ENCODE measurements at places on chromosomes 13 and 19.

DNA sequence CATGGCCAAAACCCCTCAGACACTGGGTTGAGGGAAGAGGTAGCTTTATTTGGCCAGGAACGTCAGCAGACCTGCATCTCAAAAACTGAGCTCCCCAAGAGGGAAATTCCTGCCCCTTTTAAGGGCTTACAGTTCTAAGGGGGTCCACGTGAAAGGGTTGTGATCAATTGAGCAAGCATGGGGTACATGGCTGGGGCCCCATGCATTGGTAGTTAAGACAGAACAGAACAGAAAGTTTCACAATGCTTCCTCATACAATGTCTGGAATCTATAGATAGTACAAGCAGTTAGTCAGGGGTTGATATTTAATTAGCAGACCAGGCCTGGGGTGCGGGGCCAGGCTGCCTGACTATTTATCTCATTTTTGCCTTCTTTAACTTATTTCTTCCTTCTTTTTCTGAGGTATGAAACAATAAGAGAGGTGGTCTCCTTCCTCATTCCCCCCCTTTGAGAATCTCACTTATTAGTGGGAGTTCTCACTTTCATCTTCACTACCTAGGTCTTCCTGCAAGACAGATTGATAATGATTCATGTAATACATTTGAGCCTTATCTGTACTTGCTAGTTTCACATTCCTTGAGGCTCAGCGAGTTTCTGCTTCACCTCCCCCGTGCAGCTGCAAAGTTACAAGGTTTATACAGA lies 84.8 kb downstream of the SLC25A15 start:
- no peak for DNase-seq

- no peak for DNase-seq
These were observed 263.9 kb upstream of the NBEA start for GRCh38 chr13:34678154-34678553.

- no peak for DNase-seq
These were observed 55.4 kb downstream of the INTS6 start for GRCh38 chr13:51397262-51397941.

DNA sequence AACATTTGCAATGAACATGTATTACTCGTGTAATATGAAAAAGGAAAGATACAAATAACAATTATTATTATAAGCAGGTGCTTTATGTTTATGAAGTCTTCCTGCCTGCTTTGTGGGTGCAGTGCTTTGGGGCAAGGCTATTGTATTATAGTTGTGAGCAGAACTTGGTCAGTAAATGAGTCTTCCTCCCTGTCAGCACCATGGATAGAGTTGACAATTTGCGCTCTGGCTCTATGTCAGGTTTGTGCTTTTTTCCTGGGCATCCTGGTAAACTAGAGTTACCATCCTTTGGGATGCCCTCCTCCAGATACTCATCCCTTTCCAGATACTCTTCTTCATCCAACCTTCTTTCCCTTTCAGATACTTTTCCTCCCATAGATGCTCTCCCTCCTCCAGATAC lies 19.6 kb downstream of the ERICH6B start:
- DNase-seq: no peak

DNA sequence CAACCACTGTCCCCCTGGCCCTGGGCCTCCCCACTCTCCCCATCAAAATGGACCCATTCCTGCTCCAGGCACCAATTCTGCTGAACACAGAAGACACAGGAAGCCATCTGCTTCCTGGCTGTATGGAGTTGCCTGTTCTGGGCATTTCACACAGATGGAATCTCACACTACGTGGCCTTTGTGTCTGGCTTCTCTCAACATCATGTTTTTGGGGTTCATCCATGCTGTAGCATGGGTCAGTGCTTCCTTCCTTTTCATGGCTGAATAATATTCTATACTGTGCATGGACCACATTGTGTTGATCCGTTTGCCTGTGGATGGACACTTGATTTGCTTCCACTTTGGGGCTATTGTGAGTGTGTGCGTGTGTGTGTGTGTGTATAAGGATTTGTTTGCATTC lies 15.0 kb upstream of the KLF2 start:
- no peak for DNase-seq

- no peak for DNase-seq
These were observed 1384.3 kb upstream of the PCDH20 start for GRCh38 chr13:62799931-62800436.

- no peak for DNase-seq
These were observed 17.5 kb downstream of the MIPEP start for GRCh38 chr13:23871616-23872220.

GRCh38 chr19:55673889-55674288 lies 1.1 kb upstream of the EPN1 start:
- DNase-seq: no peak

- DNase-seq: no peak
These were observed 162.0 kb downstream of the EFNB2 start for GRCh38 chr13:106373304-106373988.

DNA sequence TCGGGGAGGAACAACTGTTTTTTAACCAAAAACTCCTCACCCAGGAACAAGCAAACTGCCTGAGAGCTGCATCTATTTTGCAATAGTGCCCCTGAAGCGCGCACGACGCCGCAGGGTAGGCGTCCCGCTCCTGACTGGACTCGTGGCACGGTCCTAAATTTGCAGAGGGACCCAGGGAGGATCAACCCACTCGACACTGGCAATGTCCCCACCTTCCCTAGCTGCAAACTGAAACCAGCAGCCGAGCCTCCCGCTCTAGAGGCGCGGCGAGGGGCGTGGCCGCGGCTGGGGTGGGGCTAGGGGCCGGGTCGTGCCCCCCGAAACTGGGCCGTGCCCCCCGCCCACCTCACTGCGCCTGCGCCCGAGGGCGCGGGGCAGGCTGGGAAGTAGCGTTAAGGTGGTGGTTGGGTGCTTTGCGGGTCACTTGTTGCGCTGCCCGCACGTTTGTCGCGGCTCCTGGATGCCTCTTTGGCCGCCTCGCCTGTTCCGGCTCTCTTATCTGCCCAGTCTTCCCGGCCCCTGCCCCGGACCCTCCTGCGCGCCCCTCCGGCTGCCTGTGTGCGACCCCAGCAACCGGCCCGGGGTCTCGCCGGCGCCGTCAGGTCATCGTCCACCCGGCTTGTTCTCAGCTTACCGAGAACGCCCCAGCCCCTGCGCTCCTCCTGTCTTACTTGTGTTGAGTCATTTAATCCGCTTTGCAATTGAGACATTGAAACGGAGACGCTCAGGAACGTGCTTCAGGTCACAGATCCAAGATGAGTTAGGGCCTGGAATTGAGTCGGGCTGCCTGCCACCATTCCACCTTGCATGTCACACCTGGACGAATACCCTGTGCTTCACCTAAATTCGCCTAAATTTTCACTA lies 37.9 kb upstream of the LSM14A start:
- peak; percentile 94 for DNase-seq

DNA sequence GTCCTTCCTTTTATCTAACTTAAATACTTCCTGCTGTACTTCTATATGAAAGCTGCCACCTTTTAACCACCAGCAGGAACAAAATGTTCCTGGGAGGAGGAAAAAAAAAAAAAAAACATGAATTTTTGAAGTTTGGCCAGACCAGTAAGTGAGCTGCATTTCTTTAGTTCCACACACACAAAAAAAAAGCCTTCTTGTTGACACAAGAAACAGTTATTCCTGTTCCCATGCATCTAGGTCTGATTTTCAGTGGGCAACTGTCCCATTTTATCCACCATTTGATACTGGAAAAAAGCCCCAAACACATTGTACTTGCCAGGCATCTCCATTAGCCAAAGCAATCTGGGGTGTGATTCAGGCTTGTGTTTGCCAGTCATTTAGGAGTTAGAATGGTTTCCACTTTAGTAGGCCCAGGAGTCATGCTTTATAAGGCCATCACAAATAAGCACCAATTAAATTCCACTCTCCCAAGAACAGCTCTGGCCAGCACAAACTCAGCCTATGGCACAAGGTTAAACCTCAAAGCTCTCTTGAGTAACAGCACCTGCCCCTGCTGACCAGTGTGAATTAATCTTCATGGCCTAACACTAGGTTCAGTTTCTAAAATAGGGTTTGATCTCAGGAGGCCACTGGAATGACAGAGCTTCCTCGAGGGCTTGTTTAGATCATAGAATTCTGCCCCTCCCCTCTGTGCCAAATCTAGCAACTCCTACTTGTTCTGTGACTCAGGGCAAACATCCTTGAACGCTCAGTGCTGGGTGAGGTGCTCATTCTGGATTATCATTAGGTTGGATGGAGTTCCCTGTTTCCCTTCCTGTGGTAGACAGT lies 67.1 kb downstream of the NUFIP1 start:
- DNase-seq: no peak

- no peak for DNase-seq
These were observed 1436.8 kb upstream of the PCDH9 start for GRCh38 chr13:68666774-68667397.

GRCh38 chr13:105073041-105073440 lies 1462.4 kb downstream of the EFNB2 start:
- DNase-seq: no peak

Data from stimulated activated CD4-positive, alpha-beta T cell treated with anti-CD3 and anti-CD28 coated beads, Interleukin-15, amount 100 ng/mL, for 24 hours (primary cell).